Stimulated activated naive CD4-positive, alpha-beta T cell (primary cell): ENCODE measurements at places on chromosomes 13 and 19.

DNA sequence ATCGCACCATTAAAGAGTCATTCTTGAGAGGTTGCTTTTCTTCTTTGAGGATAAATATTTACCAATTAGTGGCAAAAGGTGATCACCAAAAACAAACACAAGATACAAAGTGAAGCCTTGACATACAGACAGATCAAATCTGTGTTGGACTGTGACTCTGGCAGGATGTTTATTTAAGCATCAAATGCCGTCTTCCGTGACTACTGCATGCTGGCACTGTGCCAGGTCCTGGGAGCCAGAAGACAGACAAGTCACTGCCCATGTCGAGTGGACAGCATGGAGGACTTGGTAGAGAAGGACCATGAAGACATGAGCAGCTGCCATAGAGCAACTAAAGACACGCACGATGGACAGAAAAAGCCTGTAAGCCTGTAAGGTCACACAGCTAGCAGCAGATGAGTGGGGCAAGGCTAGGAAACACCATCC is 92.8 kb upstream of the FARP1 start:
- no peak for DNase-seq

DNA sequence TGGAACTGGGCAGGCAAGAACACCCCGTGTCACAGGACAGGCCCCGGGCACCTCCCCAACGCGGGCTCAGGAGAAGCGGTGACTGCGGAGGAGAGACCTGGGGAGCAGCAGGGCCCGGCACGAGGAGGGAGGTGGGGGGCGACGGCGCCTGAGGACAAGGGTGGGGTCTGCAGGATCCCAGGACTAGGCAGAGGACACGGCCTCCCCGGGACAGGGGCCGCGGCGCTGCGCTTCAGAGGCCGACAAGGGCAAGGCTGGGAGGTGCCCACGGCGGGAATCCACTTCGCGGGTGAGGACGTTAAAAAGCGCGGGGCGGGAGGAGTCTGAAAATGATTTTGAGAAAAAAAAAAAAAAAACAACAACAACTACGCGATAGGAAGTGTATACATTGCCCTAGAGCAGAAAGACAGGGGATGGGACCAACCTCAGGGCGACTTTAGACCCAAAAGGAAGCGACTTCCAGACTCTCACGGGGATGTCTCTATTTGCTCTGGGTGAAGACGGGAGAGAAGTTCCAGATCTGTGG is 44.9 kb downstream of the ZNF611 start:
- DNase-seq = peak; percentile 44

DNA sequence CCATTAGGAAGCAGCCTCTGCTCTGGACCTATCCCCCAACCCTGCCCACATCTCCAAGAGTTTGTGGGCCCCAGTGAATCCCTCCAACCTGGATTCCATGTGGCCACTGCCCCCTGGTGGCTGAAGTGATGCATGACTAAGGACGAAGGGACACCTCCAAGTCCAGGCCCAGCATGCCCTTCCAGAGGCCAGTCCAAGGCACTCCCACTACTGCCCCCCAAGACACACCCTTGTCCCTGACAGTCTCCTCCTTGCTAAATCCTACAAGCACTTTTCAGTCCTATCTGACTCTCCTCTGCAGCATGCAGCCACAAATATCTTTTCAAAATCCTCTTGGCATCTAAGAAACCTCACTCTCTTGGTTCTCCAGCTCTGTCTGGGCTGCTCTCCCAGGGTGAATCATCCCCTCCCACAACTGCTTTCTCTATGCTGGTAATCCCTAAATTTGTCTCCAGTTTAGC is 33.0 kb downstream of the DEDD2 start:
- DNase-seq = peak; percentile 38

- DNase-seq = no peak
Observed at GRCh38 chr13:42735010-42735409, 46.4 kb upstream of the FAM216B start.

DNA sequence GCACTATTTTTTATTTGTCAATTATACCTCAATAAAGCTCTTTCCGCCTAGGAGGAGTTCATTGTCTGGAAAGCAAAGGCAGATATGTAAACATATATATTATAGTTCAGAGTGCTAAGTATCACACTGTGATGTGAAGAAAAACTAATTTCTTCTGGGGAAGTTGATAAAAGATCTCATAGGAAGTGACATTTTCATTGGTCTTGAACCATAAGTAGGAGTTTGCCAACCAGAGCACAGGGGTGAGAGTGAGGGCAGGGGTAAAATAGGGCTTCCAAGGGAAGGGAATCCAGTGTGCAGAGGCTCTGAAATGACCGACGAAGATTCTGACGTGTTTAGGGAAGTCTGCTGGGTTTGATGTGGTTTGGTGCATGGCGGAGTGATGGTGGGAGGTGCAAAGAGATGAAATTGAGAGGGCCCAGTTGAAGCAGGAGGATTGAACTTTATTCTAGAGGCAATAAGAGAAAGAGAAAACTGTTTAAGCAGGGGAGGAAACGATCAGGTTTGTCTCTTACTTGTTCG is 780 bp upstream of the GTF2F2 start:
- peak; percentile 64 for DNase-seq
